ENCODE measurements at places on chromosomes 3 and 15. TPM values are rescaled to one million over a fixed set of nuclear protein-coding genes. Genes with fewer than 3 reads are reported as not detected.

Gene PP2D1
- total RNA-seq, result not detected

Gene SKOR1
- total RNA-seq, result 0.19 TPM

DNA sequence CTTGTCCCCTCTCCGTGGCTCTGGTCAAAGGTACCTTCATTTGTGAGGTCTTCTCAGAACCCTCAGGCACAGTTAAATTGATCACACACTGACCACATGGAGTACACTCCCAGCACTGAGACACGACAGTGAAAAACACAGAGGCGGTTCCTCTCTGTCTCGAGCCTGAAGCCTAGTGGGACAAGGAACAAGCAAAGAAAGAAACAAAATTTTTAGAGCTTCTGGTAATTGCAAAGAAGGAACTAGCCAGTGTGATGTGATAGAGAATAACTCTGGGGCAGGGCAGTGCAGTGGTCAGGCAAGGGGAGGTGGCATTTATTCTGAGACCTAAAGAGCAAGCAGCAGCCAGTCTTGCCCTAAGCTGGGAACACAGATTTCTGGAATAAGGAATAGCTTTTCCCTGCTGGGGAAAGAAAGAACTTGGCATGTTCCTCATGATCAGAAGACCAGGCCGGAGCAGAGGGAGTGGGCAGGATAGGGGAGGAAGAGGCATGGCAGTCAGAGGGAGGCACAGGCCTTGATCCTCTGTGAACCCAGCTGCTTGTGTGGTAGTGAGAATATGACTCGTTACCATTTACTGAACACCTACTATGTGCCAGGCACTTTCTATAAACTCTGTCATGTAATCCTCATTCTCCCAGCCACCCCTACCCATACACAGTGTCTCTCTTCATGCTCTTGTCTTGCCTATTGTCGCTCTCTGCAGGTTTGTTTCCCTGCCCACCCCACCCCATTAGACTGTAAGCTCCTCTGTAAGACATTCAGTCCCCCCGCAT is 262.3 kb upstream of the HES1 start:
- no peak for DNase-seq

GRCh38 chr15:65766422-65767263 is 25.4 kb downstream of the DENND4A start:
- no peak for DNase-seq

GRCh38 chr15:65088643-65089021 is 12.1 kb downstream of the KBTBD13 start:
- no peak for DNase-seq

- DNase-seq, result no peak
Measured at GRCh38 chr3:186225603-186226002, 116.7 kb upstream of the ETV5 start.

GRCh38 chr15:78840661-78841375 is 29.6 kb upstream of the ADAMTS7 start:
- no peak for DNase-seq

Gene SLC22A13
- total RNA-seq, result not detected

Gene PSTPIP1
- not detected for total RNA-seq

Gene KCNAB1
- total RNA-seq, result 0.70 TPM

- DNase-seq, result no peak
Measured at GRCh38 chr15:47624503-47624902, 92.8 kb upstream of the SEMA6D start.

DNA sequence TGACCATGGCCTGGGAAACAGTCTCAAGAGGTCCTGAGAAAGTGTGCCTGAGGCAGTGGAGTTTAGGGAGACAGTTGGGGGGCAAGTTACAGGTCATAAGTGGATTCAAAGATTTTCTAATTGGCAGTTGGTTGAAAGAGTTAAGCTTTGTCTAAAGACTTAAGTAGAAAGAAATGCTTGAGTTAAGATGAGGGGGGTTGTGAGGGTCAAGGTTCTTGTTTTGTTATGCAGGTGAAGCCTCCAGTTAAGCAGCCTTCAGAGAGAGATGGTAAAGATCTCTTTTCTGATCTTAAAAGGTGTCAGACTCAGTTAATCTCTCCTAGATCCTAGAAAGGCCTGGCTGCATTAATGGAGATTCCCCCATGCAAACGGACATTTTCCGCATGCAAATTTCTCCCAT is 356.3 kb upstream of the C2CD4B start:
- no peak for DNase-seq

- DNase-seq, result no peak
Measured at GRCh38 chr15:43751885-43752284, 5.6 kb downstream of the PDIA3 start.

DNA sequence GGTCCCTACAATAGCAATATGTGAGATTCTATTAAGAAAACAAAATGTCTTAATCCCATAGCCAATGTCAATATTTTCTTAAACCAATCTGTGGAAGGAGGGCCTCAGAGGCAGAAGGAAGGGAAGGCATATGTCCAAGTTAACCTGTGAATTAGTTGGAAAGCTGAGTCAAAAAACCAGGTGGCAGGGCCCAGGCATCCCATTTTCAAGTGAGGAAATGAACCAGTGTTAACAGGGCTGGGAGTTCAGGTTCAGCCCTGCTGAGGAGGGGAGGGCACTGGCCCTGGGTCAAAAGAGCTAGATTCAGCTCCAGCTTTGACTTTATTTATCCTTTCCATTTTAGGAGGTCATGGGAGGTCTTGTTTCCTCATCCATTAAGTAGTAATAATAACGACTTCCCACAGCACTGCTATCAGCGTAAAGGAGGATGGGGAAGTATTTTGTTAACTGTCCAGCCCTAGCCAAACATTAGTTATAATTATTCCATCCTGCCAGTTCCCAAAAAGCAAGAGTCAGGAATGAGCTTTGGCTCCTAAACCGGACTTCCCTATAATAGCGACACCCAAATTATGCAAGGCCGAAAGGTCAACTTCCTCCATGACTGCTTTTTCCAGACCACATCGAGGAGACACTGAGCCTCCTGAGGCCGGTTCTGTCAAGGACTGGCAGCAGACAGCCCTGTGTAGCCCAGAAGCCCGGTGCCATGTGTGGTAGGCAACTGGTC is 3.2 kb downstream of the MASP1 start:
- DNase-seq, result no peak
